ENCODE measurements at places on chromosomes 3 and 15.

GRCh38 chr3:99396651-99397275, 241.6 kb upstream of the COL8A1 start:
- DNase-seq, result no peak

DNA sequence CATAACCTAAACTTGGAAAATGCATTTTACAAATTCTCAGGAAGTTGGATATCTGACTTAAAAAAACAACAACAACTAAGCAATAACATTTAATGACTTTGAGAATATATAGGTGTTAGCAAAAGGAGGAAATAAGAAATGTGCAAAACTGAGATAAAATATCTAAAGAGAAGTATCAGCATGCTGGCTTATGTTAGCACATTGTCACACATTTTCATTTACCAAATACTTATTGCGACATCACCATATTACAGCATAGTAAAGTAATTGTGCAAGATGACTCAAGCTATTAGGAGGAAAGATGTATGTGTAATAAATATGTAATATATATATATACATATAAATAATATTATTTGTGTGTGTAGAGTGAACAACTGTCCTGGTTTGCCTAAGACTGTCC, 9.2 kb downstream of the PTX3 start:
- DNase-seq, result no peak

DNA sequence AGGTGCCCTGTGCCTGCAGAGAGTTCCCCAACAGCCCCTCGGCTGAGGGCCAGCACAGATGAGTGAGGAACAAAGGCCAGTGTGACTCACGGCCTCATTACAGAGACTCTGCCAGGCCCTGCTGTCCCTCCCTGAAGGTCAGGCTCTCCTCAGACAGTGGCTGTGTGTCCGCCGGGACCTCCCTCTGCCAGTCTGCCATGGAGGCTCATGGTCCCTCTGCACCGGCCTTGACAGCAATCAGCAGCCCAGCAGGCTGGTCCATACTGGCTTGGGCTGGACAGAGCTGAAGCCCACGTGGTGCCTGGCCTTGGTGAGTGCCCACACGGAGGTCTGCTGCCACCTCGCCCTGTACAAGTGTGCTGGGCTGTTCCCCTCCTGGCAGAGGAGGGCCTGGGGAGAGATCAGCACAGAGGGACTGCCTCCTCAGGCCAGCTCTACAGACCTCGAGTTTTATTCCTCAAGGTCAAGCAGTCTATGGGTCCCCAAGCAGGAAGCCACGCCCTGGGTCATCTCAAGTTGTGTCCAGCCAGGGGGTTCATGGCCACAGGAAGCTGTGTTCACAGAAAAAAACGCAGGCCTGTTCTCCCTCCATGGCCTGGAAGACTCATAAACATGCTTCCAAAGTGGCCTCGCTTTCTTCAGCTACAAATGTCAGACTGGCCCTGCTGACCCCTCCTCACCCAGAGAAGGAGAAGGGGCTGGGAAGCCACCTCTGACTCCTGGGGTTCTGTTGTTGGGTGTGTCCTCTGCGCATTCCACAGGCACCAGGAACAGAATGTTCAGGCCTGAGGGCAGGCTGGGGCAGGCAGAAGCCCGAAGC, 27.0 kb downstream of the SLC41A3 start:
- no peak for DNase-seq

DNA sequence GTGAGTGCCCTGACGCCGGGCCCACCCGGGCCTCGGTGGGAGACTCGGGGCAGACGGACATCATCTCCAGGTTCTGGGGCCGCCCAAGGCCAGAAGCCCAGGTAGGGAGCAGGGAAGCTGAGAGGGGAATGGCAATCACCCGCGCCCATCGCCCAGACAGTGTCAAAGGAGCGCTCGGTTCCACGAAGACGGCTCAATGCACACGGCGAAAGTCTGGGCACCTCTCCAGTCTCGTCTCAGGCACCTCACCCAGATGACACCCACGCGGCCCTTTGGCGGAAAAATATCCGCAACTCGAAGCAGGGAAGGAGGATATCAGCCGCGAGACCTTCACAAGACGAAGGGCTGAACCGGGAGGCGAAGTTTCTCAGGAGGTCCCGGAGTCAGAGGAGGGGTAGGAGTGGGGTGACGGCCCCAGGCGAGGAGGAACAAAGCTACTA, 916 bp downstream of the IL17RD start:
- DNase-seq, result peak; percentile 38

DNA sequence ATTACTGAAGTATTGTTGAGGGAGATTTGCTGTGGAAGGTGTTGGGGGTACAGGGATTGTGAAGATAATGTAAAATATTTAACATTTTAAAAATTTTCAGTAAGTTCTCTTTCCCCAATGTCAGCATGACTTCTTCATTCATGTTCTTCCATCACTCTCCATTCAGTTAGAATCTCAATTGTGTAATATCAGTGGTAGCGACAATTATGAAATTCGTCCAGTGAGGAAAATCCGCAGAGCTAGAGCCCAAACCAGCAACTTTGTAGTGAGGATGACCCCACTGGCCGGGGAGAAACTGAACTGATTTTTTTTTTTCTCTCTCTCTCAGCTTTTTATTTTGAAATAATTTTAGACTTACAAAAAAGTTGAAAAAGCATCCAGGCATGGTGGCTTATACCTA, 171.7 kb downstream of the PGPEP1L start:
- no peak for DNase-seq

- DNase-seq, result no peak
These were observed 410.3 kb downstream of the AGBL1 start for GRCh38 chr15:86489981-86490380.

- DNase-seq, result no peak
These were observed 4.3 kb downstream of the PFKFB4 start for GRCh38 chr3:48552111-48552951.

- no peak for DNase-seq
These were observed 135.9 kb upstream of the TGFBR2 start for GRCh38 chr3:30470496-30470895.

GRCh38 chr15:78461171-78461888, 23.3 kb downstream of the IREB2 start:
- DNase-seq, result no peak

- peak; percentile 20 for DNase-seq
These were observed at the start of gene PHLDB2 for GRCh38 chr3:111859061-111859973. PHLDB2 (plus strand) TSS chr3:111859265; CDS start chr3:111884078, 24,813 bp downstream.

DNA sequence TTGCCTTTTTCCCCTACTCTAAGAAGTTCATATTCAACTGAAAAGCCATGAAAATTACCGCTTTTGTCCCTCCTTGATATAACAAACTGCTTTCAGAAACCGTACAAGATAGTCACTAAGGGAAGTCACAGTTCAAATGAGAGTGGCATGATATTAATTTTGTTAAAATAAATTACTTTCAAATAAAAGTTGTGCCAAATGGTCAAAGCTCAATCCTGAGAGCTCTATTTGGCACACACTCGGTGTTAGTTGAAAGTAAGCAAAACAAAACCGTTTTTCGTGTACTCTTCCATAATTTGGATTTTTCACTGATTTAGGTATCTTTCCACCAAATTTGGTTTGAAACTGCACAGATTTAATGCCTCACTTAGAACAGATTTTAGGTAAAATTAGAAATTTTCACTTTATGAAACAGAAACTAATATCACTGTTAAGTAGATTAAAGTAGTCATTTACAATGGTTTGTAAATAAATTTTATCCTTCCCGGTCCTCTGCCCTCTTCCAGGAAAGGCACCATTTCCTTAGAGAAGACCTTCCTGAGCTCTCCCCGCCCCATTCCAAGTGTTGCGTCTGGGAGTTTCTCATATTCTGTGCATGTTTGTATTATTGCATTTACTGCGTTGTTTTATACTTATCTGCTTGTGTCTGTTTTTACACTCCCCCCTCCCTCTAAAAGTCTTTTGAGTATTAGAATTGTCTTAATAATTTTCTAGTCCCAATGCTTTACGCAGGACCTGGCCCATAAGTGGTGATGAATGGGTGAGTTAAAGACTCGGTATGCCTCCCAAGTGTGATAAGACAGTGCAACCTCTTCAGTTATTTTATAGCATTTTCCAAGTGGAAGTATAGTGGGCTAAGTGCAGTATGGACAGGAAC, 853 bp downstream of the TCAIM start:
- no peak for DNase-seq

GRCh38 chr15:93217343-93217742, 128.3 kb upstream of the RGMA start:
- no peak for DNase-seq

DNA sequence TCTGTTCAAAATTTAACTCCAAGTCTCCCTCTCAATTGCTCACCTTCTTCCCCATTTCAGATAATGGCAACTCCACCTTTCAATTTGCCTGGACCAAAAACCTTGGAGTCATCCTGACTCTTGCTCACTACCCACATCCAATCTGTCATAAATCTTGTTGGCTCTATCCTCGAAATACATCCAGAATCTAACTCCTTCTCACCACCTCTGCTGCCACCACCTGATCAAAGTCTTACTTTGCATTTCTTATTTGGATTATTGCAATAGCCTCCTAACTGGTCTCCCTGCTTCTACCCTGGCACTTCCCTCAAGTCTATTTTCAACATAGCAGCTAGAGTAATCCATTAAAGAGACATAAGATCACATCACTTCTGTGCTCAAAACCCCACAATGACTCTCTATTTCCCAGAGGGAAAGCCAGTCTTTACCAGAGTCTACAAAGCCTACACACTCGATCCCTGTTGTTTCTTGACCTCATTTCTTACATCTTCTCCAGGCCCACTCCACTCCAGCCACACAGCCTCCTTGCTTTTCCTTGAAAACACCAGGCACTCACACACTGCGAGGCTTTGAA, 86.6 kb downstream of the GPR156 start:
- no peak for DNase-seq

DNA sequence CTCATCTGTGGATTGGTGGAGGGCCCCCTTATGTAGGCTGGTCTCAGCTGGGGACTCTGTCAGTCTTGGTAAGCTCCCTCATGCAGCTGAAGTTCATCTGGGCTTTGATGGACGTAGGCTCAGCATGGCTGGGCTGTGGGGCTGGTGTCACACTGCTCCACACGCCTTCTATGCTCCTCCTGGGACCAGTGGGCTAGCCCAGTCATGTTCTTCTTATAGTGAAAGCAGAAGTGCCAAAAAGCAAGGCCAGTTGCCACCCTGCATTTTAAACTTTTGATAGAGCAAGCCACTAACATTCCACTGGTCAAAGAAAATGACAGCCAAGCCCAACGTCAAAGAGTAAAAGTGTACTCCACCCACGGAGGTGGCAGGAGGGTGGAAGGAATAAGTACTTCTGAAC, 165.5 kb downstream of the MEX3B start:
- DNase-seq, result no peak

GRCh38 chr3:674116-674515, 418.7 kb upstream of the CNTN6 start:
- no peak for DNase-seq

- DNase-seq, result no peak
These were observed 42.9 kb downstream of the ATP13A3 start for GRCh38 chr3:194443901-194444300.

DNA sequence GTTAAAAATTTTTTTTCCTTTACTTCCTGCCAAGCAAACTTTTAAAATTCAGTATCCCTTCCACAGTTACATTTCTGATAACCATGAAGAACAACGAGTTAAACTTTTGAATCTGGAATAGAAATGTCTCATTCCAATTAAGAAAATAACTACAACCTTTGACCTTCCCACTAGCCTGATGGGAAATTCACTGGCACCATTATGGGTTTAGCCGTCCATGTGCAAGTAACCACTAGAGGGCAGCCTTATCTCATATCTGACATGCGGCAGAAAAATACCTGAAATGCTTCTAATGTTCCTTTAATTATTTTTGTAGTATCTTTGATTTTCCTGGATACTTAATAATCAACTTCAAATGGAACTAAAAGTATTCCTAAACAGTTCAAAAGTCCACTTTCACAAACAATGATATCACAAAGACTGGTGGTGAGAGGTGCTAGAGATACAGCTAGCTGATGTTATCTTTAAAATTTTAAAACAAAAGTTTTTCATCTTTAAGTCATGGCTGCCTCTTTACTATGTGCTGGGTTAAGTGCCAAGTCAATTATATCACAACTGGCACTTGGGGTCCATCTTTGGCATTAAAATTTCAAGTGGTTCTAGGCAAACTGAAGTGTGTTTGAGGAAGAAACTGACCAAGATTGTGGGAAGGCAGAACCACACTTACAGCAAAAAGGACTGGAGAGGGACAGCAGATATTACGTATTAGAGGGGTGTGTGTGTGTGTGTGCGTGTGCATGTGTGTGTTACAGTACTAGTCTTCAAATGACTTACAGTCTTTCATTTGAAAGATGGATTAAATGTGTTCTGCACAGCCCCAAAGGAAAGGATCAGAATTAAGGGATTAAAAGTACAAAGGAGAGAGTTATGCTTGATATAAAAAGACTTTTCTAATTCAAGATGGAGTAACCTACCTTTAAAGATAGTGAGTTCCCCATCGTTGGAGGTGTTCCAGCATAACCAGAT, 107.1 kb upstream of the ICE2 start:
- DNase-seq, result no peak

DNA sequence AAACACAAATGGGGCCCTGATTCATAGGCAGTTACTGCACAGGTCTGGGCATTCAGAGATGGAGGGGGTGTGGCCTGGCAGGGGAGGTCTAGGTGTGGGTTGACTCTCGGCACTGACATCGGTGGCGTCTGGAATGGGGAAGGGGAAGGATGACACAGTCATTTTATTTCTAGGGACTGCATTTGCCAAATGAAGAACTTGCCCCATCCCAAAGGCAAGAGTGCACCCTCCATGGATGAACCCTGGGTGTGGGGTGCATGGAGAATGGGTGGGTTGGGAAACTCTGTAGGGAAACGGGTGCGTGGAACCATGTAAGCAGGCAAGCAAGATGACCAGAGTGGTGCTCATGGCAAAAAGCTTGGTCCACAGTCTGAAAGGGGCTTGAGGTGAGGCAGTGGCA, 24.5 kb downstream of the SLC6A20 start:
- DNase-seq, result no peak

- DNase-seq, result no peak
These were observed 20.3 kb downstream of the C3orf33 start for GRCh38 chr3:155785662-155786295.

Data from stimulated activated CD4-positive, alpha-beta T cell treated with anti-CD3 and anti-CD28 coated beads, Interleukin-12 subunit alpha, Interleukin-12 subunit beta, amount 100 ng/mL, for 24 hours (primary cell).